ENCODE measurements at places on chromosomes 6 and 20.

DNA sequence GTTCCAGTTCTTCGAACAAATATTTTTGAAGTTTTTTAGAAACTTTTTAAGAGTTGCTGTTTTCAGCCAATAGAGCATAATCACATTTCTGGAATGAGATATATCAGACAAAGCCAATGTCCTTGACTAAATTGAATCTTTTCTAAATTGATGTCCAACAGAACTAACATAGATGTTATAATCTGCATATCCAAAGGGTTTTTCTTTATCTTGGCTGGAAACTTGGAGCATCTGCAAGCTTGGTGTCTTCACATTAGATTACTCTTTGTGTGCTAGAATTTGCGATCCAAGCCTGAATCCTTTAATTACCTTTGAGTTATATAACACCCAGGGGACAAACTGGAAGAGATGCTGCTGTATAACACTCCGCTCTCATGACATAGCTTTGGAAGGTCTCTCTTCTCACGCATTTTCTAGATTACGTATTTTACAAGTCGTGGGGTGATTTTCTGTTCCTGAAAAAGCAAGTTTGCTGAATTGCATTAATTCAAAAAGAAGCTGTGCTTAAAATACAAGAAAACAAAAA, 64.4 kb upstream of the FUCA2 start:
- no peak for DNase-seq

DNA sequence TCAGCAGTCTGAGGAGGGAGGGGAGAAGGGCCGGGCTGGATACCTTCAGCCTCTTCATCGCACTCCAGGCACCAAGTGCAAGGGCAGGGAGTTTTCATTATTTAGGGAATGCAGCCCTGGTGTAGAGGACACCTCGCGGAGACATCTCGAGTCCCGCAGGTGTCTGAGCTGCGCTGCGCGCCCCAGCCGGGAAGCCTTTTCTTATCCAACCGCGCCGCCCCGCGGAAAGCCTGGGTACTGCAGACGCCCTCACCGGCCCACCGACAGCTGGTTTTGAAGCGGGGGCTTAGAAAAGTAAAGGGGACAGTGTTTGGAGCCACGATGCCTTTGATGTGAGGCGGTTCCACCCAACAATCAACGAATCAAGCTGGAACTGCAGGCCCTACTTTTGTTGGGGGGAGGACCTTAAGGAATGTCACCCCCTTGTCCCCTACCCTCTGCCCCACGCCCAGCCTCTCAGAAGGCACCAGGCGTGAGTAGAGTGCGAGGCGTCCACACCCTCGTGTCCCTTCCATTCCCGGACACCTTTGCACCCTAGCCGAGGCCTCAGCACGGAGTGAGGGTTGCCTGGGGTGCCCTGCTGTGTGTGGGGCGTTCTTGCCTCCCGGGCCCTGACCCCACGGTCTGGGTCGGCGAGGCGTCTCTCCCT, 8.6 kb downstream of the NKX2-2 start:
- no peak for DNase-seq

DNA sequence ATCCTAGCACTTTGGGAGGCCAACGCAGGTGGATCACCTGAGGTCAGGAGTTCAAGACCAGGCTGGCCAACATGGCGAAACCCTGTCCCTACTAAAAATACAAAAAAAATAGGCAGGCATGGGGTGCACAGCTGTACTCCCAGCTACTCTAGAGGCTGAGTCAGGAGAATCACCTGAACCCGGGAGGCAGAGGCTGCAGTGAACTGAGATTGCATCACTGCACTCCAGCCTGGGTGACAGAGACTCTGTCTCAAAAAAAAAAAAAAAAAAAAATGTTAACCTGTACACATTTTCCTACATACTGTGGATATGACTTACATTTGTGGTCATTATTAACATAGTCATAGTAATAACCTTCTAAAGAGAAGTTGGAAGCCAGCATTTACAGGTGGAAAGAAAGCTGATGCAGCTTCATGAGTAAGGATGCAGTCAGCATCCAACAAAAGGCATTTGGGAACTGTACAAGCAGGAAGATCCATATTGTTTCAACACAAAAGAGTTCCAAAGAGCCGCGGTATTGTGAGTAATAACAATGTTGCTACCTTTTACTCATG, 186.2 kb downstream of the GPX5 start:
- no peak for DNase-seq

DNA sequence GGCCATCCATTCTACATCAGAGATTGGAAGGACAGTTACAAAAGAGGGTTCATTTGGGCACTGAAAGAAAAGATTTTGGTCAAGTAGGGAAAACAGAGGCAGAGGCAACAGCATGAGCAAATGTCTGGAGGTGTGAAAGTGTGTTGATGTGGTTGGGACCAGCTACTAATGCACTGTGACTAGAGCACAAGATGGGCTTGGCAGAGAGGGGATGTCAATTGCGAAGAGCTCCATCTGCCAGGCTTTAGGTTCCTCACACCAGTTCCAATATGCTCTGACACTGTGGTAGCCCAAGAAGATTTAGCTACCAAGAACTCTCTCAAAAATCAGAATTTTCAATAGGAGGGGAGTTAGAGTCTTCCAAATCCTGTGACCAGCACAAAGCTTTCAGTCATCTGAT, 42.1 kb downstream of the TRAF3IP2 start:
- no peak for DNase-seq

- no peak for DNase-seq
These were observed 143.6 kb upstream of the SPACA1 start for GRCh38 chr6:87904011-87904410.

DNA sequence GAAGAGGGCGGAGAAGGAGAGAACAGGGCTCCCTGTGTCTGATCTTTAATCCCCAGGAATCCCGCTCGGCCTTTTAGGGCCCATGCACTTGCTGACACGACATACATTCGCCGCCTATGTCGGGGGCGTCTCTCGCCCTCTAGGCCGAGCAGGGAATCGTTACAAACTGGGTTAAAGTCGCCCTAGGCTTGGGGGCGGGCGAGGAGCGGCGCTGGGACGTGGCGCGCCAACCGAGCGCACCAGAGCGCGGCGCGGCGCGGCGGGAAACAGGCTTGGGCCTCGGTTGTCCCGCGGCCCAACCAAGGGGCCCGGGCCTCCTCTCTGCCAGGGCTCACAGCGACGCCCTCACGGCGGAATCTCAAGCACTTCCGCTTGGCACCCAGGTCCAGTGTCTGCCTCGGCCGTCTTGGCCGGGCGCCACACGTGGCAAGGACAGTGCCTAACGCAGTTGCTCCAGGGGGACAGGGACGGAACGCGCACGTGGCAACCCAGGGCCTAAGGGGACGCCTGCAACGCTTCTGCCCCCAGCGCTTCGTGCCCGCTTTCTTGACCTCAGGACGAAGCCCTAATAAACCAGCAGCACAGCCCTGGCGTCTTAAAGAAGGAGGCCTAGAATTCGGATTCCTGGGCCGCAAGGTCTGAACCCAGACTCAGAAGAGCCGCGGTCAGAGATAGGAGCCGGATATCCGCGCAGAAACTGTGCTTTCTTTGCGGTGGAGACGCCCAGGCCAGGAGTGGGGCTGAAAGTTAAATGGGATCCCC, 71.5 kb downstream of the NCR2 start:
- DNase-seq, result no peak

DNA sequence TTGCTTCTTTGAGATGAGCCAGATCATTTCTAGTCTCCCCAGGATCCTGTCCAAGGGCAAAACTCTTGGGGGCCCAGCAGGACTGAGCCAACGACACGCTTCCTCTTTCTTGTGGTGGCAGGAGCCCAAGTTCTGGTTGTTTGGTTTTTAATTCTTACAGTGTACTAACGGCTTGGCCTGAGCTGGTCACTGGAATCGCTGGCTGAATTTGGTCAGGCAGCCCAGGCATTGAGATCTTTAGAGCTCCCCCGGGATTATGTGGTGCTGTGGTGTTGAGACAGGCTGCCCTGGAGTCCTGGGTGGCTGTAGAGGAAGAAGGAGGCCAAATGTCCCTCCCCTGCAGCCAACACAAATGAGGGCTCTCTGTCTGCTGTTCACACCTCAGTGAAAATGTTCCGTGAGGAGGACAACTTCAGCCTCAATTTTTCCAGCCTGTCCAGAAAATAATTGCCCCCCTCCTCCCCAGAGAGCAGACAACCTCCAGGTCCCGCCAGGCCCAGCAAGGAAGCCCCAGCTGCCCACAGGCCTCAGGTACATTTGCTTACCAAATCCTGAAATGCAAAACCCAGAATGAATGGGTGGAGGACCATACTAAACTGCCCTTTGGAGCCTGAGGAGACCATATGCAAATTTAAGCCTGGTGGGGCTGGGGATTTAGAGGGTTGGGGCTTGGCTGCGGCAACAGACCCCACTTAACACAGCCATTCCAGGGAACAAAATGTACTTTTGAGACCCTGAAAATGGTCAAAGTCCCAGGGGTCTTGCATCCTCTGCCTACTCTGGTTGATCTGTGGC, 23.6 kb downstream of the BNIP5 start:
- no peak for DNase-seq

- DNase-seq, result peak; percentile 37
These were observed 31.8 kb upstream of the PLEKHG1 start for GRCh38 chr6:150567823-150568383.

GRCh38 chr20:58982406-58983114, 1.5 kb downstream of the NELFCD start:
- no peak for DNase-seq

- DNase-seq, result peak; percentile 73
These were observed 2.0 kb downstream of the ZBP1 start for GRCh38 chr20:57618091-57618763.

DNA sequence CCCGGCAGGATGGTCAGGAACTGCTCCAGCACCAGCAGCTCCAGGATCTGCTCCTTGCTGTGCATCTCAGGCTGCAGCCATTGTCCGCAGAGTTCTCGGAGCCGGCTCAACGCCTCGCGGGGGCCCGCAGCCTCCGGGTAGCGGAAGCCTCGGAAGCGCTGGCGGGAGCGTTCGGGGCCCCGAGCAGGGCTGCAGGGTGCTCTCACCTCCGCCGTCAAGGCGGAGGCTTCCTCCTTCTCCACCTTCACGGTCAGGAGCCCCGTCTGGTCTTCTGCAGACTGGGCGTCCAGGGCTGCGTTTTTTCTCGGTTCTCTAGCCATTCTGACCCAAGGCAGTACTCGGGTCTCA, 434 bp downstream of the ZKSCAN4 start:
- DNase-seq, result peak; percentile 3

DNA sequence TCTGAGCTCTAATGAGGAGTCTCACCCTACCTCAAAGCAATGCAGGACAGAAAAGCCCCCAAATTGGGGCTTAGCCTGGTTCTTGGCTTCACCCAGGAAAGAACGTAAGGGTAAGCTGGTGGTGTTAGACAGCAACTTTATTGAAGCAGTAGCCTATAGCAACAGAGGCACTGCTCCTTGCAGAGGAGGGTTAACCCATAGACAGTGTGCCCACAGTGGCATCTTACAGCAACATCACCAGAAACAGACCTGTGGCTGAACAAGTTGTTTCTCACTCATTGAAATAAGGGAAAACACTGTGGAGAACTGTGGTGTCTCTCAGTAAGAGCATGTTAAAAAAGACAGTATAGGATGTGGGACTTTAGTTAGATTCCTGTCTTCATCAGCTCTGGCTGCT, 80.4 kb upstream of the SPTLC3 start:
- no peak for DNase-seq

GRCh38 chr6:92161953-92162352, 1257.4 kb downstream of the EPHA7 start:
- no peak for DNase-seq

DNA sequence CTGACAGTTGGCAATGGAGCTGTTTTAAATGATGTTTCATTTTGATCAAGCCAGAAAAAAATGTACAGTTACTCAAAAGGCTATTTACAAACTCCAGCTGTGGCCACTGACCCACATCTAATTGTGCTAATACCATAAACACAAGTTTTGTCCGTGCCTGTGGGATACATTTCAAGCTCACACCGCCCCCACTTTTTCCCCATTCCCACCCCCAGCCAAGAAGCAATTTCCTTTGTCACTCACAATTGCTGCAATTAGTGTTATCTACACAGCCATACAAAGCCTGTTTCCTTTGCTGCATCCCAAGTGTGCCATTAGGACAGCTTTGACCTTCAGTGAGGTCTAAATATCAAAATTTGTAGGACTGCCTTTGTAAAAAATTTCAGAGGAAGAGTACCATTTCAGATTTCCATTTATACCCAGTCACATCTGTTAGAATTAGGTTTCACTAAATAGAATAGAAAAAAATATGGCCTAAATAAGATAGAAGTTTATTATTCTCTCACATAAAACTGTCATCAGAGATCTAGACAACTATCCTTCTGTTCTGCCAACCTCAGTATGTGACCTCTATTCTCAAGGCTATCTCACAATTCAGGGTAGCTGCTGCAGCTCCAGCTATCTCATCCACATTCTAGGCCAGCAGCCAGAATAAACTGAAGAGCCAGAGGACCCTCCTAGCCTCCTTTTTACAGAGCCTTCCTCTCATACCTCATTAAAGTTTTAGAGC, 202.6 kb downstream of the NFATC2 start:
- peak; percentile 44 for DNase-seq

DNA sequence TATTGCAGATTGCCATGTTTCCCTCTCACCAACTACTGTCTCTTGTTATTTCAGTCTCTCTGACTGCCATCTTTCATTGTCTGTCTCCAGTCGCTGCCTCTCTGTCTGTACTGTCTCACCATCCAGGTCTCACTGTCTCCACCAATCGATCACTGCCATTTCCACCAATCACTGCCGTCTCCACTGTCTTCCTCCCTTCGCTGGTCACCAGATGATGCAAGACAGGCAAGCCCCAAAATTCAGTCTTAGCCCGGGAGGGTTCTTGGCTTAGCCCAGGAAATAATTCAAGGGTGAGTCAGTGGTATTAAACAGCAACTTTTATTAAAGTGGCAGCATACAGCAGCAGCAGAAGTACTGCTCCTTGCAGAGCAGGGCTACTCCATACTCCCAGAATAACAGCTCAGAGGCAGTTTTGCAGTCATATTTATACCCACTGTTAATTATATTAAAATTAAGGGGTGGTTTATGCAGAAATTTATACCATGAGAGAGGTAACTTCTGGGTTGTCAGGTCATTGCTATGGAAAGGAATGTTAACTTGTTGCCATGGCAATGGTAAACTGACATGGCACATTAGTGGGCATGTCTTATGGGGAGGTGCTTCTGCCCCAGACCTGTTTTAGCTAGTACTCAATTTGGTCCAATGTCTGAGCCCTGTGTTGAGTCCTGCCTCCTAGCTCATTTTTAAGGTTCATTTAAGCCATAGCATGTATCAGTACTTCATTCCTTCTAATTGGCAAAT, 23.0 kb upstream of the ECHDC1 start:
- DNase-seq, result peak; percentile 99

GRCh38 chr6:157629220-157629619, 193.8 kb upstream of the SNX9 start:
- DNase-seq, result no peak

GRCh38 chr6:14353798-14354197, 236.2 kb downstream of the CD83 start:
- no peak for DNase-seq

DNA sequence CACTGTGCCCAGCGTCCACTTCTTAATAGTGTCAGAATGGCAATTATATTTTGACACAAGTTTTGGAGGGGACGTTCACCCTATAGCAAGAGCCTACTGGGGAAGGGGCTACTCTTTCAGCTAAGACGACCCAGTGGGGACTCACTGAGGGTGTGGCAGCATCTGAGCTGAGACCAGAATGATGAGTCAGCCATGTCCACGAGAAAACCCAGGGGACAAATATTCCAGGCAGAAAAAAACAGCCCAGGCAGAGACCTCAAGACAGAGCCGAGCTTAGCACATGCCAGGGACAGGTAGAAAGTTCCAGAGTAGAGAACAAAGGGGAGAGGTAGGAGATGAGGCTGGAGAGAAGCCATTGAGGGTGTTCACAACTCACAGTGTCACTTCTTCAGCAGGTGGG, 11.2 kb downstream of the CNBD2 start:
- DNase-seq, result no peak
